Fibroblast of villous mesenchyme (primary cell): ENCODE measurements at places on chromosomes 1 and 21.

DNA sequence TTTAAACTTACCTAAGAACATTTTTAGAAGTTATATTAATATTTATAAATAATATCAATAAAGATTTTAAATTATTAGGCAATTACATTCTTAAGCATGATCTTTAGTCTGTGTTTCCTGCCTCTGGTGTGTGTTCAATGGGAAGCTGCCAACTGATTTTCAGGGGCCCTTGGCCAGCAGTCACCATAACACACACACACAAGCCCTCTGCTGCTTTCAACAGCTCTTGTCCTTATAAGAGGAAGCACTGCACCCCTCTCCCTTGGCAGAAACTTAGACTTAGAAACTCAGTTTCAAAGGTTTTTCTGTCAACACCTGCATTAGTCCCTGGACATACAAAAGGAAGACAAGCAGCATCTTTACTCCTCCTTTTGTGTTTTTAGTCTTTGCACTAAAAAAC lies 81.4 kb downstream of the VAV3 start:
- no peak for DNase-seq

DNA sequence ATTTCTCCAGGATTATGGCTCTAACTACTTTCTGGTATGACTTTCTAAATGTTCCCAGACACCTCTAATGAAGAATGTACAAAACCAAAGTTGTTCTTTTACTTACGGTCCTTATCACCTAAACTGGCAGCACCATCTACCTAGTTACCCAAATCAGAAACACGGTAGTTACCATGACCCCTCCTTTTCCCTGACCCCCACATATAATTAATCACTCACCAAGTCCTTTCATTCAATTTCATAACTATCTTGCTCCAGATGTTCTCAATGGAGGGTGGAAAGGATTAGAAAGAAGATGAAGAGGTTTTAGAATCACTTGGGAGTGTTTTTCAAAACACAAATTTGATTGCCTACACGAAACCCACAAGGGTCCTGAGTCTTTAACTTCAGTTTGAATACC lies 98.0 kb downstream of the DENND1B start:
- no peak for DNase-seq

- DNase-seq, result no peak
Observed at GRCh38 chr1:106995970-106996369, 60.5 kb upstream of the PRMT6 start.

DNA sequence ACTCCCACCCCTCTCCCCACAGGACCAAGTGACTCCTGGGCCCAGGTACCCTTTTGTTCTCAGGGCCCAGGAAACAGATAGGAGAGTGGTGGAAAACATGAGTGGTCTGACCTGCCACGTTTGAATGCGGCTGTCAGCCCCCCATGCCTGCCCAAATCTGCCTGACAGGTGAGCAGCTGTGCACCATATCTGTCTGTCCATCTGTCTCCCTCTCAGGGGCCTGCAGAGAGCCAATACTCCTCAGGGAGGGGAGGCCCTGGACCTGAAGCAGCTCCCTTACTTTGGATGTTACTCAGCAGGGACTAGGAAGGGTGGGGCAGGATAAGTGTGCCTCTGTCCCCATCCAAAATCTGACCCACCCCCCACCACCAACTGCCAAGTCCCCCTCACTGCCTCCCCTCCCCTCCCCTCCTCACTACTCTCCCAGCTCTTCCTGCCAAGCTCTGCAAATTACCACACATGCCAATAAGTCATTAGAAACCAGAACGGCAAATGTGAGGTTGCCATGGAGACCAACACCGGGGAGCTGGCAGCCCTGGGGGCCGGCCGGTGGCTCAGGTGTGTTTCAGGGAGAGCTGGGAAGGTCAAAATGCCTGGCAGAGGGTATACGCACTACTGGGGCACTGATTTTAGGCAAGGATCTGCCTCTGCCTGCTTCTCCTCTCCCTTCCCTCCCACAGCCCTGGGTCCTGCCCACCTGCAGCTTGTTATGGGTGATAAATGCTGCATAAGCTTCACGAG lies 11.5 kb downstream of the LRRN2 start:
- no peak for DNase-seq

- no peak for DNase-seq
Observed at GRCh38 chr1:226558036-226558650, 9.6 kb downstream of the STUM start.

GRCh38 chr1:186155594-186155993 lies 219.5 kb downstream of the TPR start:
- DNase-seq, result peak; percentile 61

GRCh38 chr1:82829527-82829926 lies 1028.8 kb downstream of the ADGRL2 start:
- DNase-seq, result no peak

- DNase-seq, result peak; percentile 26
Observed at GRCh38 chr1:150971583-150972416, 2.8 kb downstream of the CERS2 start.

DNA sequence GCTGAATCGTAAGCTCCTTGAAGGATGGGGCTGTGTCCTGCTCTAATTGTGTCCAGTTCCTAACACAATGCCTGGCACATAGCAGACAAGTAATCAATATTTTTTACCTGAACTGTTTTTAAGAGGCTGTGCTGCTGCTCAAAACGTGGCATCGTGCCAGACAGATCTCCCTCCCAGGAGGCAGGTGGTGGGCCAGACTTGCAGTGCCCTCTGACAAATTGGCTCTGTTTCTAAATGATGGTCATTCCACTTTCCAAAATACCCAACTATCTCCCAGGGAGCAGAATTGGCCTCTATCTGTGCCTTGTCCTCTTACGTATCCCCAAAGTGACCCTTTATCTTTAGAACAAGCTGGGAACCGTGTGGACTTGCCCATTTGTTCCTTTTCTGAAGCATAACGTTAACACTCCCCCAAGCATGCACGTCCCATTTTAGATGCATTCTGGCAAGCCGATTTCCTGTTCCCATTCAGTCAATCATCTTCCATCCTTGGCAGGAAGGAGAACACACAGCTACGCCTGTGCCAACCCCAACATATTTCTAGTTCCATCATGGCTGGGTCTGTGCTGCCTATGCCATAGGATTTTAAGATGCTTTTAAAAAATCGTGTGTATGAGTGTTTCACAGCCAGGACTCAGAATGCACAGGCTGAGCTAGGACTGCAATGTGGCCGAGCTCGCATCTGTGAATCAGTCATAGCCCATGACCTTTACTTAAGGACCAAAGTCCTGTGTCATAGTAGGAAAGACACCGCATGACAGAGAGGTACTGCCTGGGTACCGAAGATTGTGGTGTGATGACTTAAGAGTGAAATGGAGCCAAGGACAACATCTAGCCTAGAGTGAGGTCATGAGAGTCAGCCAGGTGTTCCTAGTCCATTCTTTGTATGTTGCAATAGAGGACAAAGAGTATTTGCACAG lies 408.6 kb downstream of the PRDM2 start:
- DNase-seq, result no peak

DNA sequence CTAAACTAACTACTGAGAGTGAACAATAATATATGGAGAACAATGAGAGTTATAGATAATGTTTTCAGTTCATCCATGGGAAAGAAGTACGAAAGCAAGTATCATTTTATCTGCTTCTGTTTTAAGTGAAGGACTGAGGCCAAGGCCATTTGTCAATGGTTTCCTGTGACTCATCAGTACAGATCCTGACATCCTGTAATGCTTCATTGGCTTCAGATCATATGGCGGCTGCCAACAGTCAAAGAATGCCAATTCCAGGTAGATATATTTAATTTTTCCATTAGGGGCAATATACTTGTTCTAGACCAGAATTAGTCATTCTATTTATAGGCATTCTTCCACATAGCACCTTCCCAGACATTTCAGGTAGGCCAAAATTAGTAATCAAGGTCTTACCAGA lies 97.3 kb downstream of the USH2A start:
- DNase-seq, result no peak

- peak; percentile 60 for DNase-seq
Observed at GRCh38 chr1:46137916-46138315, 5.5 kb upstream of the PIK3R3 start.

- no peak for DNase-seq
Observed at GRCh38 chr21:17597680-17598079, 15.0 kb downstream of the BTG3 start.
